Motor neuron (in vitro differentiated cells): ENCODE measurements at places on chromosomes 7 and 10. TPM values are rescaled to one million over a fixed set of nuclear protein-coding genes. Genes with fewer than 3 reads are reported as not detected.
A peak's percentile ranks its signal among the peaks of the same experiment; 100 is the strongest.

GRCh38 chr10:126867567-126868365, 37.5 kb upstream of the DOCK1 start:
- no peak for ATAC-seq

- peak; percentile 39 for ATAC-seq
Observed at GRCh38 chr10:36448760-36449691, 676.4 kb upstream of the ANKRD30A start.

NRCAM gene
- total RNA-seq = 61.8 and 62.7 TPM in 2 replicates

CALML3 gene
- 0.18 and 0.93 TPM in 2 replicates for total RNA-seq

- ATAC-seq = peak; percentile 31
Observed at GRCh38 chr10:102229810-102230263, 3.7 kb downstream of the ELOVL3 start.

DNA sequence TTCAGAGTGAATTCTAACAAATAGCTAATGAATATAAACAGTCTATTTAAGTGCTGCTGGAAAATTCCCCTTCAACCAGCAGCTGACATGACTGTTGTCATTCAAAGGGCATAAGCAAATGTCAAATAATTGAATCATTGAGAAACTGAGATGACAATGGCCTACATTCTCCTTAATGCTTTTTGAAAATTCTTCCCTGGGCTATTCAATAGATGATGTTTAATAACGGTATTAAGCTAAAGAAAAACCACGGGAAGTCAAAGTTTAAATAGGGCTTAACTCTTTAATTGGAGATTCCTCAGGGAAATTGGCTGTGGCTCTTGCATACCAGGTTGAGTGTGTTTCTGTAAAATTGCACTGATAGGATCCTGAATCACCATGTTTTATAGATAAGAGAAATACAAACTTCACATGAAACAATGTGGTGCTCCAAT, 77.0 kb downstream of the ARL4A start:
- no peak for ATAC-seq

GRCh38 chr10:92742331-92743228, 52.8 kb downstream of the HHEX start:
- ATAC-seq = no peak

DNA sequence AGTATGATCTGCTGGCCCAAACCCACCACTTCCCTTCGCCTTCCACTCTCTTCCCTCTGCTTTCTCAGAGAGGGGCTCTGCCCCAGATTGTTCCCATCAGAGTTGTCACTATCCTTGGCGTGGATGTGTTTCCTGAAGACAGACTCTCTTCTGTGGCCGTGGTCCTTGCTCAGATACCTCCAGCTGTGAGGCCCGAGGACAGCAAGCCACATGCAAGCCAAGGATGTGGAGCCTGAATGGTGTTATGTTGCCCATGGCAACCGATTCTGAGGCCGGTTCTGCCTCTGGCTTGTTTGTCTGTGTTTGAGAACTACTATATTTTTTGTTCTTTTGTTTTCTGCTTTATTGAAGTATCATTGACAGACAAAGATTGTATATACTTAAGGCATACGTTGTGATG, 247.4 kb upstream of the PODXL start:
- ATAC-seq = no peak

DNA sequence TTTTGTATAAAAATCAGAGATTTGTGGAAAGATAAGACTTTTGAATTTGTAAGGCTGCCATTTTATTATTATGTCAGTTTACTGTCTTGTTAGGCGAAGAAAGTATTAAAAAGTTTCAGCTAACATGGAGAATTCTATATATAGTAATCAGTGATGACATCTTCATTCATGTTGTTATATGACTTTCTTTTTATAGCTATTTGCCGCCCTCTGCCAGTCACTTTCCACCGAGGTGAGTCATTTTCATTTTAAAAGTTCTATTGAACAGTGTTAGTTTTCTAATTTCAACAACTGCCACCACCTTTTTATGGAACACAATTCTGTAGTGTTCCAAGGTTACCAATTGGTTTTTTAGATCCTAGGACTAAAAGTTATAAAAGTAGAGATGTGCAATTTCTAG, 11.8 kb downstream of the CUTC start:
- ATAC-seq = no peak

- ATAC-seq = no peak
Observed at GRCh38 chr10:3452683-3453361, 280.2 kb upstream of the PITRM1 start.

MSMB gene
- not detected in 2 replicates for total RNA-seq

GRCh38 chr7:106625678-106626301, 35.2 kb downstream of the CCDC71L start:
- ATAC-seq = no peak

CELF2 gene
- total RNA-seq = 13.3 and 15.6 TPM in 2 replicates

WDR11 gene
- 65.1 and 84.5 TPM in 2 replicates for total RNA-seq

HMX3 gene
- not detected in 2 replicates for total RNA-seq

IFIT2 gene
- 0.62 and 0.64 TPM in 2 replicates for total RNA-seq

- no peak for ATAC-seq
Observed at GRCh38 chr7:112708236-112708635, 82.0 kb downstream of the TMEM168 start.

- ATAC-seq = no peak
Observed at GRCh38 chr10:85447690-85448089, 918.9 kb downstream of the GRID1 start.

OPALIN gene
- not detected in 2 replicates for total RNA-seq

EPHA1 gene
- 0.71 and 1.8 TPM in 2 replicates for total RNA-seq

DNA sequence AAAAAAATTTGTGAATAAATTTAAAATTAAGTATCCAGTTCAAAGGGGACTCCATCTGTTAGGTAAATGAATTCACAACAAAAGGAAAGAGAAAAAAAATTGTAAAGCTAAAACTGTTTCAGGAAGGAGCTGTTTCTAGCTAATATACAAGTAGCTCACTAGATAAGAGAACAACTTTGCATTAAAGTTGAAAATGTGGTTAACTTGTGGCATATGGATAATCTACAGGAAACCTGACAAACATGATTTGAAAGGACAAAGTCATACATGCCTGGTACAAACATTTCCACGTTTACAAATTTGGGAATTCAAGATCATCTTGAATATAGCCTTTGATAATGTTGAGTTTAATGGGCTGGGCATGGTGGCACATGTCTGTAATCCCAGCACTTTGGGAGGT, 8.9 kb downstream of the NT5C3A start:
- ATAC-seq = no peak

GRCh38 chr10:2460812-2461211, 606.5 kb upstream of the PFKP start:
- ATAC-seq = no peak

GRCh38 chr7:139869886-139870285, 40.8 kb downstream of the TBXAS1 start:
- no peak for ATAC-seq

DNA sequence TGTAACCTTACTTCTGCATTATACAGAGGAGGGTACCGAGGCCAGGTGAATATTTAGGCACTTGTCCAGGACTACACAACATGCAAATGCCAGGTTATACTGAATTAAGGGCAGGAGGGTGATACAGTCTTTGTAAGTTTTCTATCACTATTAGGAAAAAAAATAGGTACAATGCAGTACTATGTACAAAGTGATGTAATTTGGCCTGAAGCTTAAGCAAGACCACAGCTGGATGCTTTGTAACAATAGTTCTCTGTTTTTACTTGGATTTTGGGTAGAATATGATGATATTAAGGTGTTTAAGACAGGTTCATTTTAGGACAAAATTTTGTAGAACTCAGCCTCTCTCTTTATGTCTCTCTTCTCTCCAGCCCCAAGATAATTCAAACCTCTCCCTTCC, 2.8 kb upstream of the NXPH1 start:
- ATAC-seq = no peak

SUN3 gene
- total RNA-seq = not detected in 2 replicates

GRCh38 chr7:32481176-32481575, 9.0 kb downstream of the LSM5 start:
- no peak for ATAC-seq

FKBP9 gene
- 44.7 and 47.1 TPM in 2 replicates for total RNA-seq

POLR3A gene
- 28.7 and 31.2 TPM in 2 replicates for total RNA-seq

DNA sequence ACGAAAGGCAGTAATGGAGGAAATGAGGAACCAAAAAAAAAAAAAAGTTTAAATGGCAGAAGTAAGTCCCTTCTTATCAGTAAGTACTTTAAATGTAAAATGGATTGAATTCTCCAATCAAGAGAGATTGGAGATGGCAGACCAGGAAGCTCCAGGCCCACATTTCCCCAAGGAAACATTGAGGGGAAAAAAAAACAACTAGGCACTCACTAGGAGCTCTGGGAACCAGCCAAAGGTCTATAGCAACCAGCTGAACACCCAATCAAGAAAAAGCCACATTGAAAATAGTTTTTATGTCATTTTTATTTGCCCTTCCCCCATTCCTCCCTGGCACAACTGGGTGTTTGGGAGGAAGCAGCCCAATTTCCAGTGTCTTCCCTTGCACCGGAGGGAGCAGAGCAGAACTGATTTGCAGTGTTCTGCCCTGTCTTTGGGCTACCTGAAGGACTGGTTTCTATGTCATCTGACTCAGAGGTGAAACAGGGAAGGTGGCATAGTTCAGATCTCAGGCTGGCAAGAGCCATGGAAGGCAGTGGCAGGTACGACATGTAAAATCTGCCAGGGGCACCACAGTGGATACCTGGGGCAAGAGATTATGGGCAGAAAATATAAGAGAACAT, 121.9 kb downstream of the SMURF1 start:
- ATAC-seq = peak; percentile 41

- no peak for ATAC-seq
Observed at GRCh38 chr7:145543242-145543641, 573.4 kb upstream of the CNTNAP2 start.

SPDYE5 gene
- 1.4 and 1.9 TPM in 2 replicates for total RNA-seq

MBL2 gene
- not detected in 2 replicates for total RNA-seq

GRCh38 chr7:18715988-18716387, 220.4 kb downstream of the HDAC9 start:
- ATAC-seq = no peak

DNA sequence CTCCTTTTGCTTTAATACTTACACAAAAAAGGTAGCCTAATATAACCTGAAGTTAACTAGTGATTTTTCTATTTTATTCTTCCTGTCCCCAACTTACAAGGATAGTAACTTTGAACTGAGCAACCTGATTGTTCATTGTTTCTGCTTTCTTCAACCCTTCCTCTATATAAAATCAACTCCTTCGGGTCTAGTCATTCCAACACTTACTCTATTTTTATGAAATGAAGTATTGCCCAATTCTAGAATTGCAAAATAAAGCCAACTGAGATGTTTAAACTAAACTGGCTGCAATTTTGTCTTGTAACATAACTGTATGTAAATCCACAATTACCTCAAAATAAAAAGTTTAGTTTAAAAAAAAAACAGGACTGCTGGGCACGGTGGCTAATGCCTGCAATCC, 20.3 kb upstream of the DNA2 start:
- no peak for ATAC-seq

GRCh38 chr7:139820089-139820488, 9.0 kb upstream of the TBXAS1 start:
- no peak for ATAC-seq

GNGT1 gene
- total RNA-seq = 0.73 and 1.4 TPM in 2 replicates

UBTD1 gene
- 3.6 and 3.7 TPM in 2 replicates for total RNA-seq

NKX2-3 gene
- total RNA-seq = not detected in 2 replicates

GCK gene
- total RNA-seq = 0.31 TPM in 1 of 2 replicates, not detected in the other
